ENCODE measurements at places on chromosomes 2 and 18.

DNA sequence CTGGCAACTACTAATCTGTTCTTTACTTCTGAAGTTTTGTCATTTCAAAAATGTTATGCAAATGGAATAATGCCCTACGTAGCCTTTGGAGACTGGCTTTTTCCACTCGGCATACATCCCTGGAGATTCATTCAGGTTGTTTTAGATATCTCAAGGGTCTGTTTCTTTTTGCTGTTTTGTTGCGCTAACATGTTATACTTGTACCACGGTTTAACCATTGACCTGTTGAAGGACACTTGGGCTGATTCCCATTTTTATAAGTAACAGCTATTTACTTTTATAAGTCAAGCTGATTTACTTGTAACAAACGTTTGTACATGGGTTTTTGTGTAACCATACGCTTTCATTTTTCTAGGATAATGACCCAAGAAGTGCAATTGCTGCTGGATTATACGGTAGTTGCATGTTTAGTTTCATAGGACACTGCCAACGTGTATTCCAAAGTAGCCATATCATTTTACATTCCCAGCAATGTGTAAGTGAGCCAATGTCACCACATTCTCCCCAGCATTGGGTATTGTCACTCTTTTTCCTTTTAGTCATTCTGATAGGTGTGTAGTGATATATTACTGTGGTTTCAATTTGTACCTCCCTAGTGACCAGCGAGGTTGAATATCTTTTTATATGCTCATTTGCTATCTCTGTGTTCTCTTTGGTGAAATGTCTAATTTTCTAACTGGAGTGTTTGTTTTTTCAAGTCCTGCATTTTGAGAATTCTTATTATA is 36.5 kb upstream of the STAT4 start:
- DNase-seq, result no peak

GRCh38 chr2:204796581-204796980 is 251.3 kb downstream of the PARD3B start:
- no peak for DNase-seq

GRCh38 chr2:151891566-151892194 is 63.5 kb upstream of the ARL5A start:
- no peak for DNase-seq

GRCh38 chr18:24584813-24585212 is 124.4 kb downstream of the HRH4 start:
- no peak for DNase-seq

GRCh38 chr2:131058920-131059319 is 34.3 kb downstream of the FAM168B start:
- no peak for DNase-seq

GRCh38 chr18:25019086-25019860 is 332.7 kb downstream of the ZNF521 start:
- no peak for DNase-seq

GRCh38 chr2:46818819-46819218 is 96.8 kb downstream of the MCFD2 start:
- no peak for DNase-seq

- peak; percentile 53 for DNase-seq
Observed at GRCh38 chr18:32552421-32553030, 81.8 kb upstream of the GAREM1 start.

GRCh38 chr18:54148151-54148550 is 76.3 kb downstream of the MBD2 start:
- DNase-seq, result no peak

DNA sequence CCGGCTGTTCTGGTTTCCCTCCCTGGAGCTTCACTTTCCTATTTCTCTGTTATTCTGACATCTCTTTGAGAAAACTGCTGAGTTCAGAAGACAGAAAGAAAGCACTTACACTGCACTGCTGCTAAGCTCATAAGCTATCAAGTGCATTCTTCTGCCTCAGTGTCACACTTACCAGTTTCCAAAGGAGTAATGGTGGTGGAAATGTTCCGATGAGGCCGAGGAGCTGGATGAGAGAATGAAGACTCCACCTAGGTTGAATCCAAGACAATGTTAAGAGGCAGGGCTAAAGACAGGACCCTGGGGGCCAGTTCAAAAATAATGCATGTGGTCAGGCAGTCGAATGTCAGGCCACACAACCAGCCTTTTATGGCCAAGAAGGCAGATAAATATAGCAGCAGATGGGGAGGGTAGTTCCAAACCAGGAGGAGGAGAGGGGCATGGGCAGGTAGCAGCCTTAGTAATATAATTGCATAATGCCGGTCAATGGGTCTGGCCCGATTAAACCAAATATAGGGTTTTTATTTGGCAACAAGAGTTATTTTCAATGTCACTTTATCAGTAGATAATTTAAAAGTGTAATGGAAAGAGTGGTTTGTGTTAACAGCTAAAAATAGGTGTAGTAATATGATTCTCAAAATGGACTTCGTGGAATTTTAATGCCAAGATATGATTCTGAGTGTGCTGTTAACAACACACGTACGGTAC is at the start of gene MYOM1:
Gene MYOM1, minus strand, starts transcription at position 338 of the 705 bp plus-strand sequence. CDS start 4,745 bp downstream, outside the sequence.
- no peak for DNase-seq

- DNase-seq, result no peak
Observed at GRCh38 chr2:163324677-163325076, 411.1 kb downstream of the FIGN start.

DNA sequence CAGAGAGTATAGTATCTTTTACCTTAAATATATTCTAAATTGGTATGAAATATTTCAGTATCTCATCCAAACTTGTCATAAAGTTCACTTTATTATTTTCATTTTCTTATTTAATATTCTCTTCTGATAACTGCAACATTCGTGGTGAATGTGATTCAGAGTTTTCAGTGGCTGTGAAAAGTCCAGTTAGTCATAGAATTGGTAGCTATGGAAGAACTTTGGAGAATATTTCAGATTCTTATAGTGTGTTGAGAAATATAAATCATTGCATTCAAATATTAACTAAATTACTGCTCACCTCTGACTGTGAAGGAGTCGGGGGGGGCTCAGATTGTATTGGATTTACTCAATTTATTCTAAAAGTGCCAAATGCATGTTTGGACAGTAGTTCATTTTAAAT is 178.6 kb upstream of the VWC2L start:
- DNase-seq, result no peak

DNA sequence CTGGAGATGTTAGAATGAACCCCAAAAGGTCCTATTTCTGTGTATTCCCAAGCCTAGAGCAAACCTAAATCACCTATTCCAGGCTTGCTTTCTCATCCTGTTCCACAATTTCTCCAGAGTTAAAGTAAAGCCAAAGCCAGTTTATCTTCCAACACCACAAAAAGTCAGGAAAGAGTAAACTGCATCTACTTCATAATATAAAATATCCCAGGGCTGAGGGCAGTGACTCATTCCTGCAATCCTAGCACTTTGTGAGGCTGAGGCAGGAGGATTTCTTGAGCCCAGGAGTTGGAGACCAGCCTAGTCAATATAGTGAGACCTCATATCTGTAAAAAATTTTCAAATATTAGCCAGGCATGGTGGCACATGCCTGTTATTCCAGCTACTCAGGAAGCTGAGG is 241.4 kb downstream of the CDH20 start:
- no peak for DNase-seq

DNA sequence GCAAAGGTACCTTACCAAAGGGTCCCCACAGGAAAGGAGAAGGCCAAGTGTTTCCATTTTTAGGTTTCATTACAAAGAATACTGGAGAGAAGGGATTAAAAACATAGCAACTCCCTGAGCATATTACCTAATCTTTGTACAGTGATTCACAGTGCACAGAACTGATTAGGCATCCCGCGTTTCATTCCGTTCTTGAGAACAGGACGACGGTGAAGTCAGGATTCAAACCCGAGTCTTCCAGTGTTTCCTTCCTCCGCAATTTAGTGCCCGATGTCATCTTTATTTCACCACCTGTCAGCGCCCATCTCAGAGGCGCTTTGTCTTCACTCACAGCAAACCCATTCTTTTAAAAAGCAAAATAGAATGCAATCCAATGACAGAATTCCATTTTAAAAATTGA is 488.5 kb downstream of the EIPR1 start:
- DNase-seq, result no peak

Measured in activated CD4-positive, alpha-beta memory T cell treated with anti-CD3 and anti-CD28 coated beads for 36 hours (primary cell).